ENCODE measurements at places on chromosomes 2 and 18.

- DNase-seq: no peak
These were observed 455 bp upstream of the TLK1 start for GRCh38 chr2:171160956-171161740.

DNA sequence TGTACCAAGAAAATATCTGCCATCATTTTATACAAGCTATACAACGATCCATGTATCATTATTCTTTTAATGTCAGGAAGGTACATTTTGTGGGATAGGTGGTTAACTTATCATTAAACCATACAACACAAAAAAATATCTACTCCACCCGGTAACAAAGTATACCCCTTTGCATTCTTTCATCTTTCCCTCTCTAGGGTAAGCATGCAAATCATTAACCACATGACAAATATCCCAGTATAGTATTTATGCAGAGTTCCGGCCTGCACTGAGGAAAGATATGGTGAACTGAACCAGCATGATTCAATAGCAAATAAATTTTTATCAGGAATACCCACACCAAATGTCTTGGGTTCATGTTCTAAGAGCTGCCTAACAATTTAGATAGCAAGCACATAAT is 22.5 kb upstream of the SULT1C2 start:
- DNase-seq: no peak

DNA sequence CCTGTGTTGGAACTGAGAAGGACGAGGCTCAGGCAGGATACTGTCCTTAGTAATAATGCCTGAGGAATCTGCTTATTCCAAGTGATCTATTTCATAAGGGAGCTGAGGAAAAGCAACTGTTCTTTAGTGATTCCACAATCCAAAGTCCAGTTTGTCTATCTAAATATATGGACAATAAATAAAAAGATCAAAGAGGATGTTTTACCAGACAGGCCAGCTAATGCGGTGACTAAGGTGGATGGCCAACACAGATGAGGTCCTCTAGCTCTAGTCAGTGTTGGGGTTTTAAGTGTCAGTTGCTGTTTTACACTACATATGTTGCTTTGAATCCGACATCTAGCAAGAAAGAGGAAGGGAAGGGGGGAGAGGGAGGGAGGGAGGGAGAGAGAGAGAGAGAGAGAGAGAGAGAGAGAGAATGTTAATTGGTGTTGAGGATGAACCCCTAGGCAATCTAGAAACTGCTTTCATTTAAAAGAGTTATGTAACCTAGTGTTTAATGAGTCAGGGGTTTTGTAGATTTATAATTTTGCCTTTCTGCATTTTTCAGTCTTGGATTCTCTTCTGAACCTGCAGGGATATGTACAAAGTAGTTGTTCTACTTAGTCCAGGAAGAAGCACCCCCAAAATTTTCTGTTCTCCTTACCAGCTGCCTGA is 27.0 kb upstream of the SCN1A start:
- no peak for DNase-seq

DNA sequence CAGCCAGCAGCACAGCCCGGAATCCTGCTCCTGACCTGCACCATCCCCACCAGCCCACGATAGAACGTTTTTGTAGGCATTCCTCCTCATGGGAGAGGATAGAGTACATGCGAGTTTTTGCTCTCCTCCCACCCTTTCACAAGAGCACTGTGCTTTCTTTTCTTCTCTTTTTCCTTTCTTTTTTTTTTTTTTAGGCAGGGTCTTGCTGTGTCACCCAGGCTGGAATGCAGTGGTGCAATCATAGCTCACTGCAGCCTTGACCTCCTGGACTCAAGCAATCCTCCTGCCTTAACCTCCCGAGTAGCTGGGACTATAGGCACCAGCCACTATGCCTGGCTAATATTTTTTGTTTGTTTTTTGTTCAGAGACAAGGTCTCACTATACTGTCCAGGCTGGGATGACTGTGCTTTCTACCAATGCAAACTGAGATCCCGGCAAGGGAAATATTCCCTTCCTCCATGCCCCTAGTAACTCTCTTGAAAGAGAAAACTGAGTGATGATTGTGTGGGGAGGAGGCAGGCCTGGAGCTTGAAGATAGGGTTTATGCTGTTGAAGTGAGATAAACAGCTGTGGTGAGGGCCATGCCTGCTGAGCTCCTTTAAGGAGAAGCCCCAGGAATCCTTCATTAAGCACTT is 82.6 kb upstream of the TXNDC2 start:
- no peak for DNase-seq

- DNase-seq: no peak
These were observed 557.0 kb upstream of the CNTNAP5 start for GRCh38 chr2:123468071-123468470.

- no peak for DNase-seq
These were observed 54.5 kb downstream of the TBC1D8 start for GRCh38 chr2:101096619-101097142.

GRCh38 chr2:88738271-88738670 is 46.8 kb downstream of the RPIA start:
- DNase-seq: no peak

GRCh38 chr2:43370146-43370545 is 143.7 kb upstream of the ZFP36L2 start:
- DNase-seq: no peak

DNA sequence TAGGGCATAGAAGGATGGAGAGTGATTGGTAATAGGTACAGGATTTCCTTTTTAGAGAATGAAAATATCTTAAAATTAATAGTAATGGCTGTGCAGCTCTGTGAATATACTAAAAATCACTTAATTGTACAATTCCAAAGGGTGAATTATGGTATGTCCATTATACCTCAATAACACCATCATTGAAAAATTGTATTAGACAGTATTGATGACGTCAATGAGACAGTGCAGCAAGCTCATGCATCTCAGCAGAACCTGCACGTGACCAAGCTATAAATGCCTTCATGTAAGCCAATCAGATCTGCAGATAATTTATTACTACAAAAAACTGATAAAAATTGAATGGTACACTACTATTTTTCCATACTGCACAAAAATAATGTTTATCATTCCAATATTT is 354.4 kb upstream of the CDH19 start:
- DNase-seq: no peak
